ENCODE measurements at places on chromosomes 7 and 10. TPM values are rescaled to one million over a fixed set of nuclear protein-coding genes. Genes with fewer than 3 reads are reported as not detected.

GRCh38 chr7:127930341-127931328 lies 100.6 kb downstream of the LRRC4 start:
- no peak for DNase-seq

DNA sequence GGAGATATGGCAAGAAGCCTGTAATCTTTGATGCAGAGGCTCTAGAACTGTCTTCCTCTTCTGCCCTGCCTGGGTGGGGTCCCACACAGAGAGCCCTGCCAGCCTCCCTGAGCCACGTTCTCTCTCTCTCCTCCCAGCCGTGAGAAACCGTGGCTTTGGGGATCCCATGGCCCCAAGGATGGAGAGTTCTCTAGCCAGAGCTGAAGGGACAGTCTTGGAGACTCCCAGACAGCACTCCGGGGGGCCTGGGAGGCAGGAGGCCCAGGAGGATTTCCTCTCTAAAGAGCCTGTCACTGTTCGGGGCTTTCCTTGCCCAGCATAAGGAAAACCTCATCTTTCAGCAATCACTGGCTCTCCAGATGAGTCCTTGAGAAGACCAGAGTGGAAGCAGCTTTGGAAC lies 227.1 kb downstream of the ARHGAP12 start:
- DNase-seq, result no peak

GRCh38 chr10:24907956-24908355 lies 44.5 kb downstream of the PRTFDC1 start:
- DNase-seq, result no peak

DNA sequence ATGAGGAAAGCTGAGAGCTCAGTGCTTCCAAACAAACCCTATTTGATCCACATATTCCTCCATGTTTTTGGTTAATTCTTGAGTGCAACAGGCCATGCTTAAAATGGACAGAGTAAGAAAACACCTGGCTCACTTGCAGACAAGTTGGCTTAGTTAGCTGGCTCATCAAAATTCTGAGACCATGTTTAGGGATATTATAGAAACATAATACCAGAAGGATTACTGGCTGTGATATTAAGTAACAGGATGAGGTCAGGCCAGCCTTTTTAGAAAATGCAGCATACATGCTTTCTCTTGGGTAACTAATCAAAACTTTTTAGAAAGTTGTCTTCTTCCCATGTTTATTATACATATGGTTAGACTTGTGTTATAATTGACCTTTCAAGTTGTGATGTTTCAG lies 867.2 kb upstream of the LRRTM3 start:
- DNase-seq, result no peak

- no peak for DNase-seq
Observed at GRCh38 chr10:129760003-129760315, 204.1 kb downstream of the EBF3 start.

- no peak for DNase-seq
Observed at GRCh38 chr7:134890246-134891240, 95.8 kb upstream of the AGBL3 start.

DNA sequence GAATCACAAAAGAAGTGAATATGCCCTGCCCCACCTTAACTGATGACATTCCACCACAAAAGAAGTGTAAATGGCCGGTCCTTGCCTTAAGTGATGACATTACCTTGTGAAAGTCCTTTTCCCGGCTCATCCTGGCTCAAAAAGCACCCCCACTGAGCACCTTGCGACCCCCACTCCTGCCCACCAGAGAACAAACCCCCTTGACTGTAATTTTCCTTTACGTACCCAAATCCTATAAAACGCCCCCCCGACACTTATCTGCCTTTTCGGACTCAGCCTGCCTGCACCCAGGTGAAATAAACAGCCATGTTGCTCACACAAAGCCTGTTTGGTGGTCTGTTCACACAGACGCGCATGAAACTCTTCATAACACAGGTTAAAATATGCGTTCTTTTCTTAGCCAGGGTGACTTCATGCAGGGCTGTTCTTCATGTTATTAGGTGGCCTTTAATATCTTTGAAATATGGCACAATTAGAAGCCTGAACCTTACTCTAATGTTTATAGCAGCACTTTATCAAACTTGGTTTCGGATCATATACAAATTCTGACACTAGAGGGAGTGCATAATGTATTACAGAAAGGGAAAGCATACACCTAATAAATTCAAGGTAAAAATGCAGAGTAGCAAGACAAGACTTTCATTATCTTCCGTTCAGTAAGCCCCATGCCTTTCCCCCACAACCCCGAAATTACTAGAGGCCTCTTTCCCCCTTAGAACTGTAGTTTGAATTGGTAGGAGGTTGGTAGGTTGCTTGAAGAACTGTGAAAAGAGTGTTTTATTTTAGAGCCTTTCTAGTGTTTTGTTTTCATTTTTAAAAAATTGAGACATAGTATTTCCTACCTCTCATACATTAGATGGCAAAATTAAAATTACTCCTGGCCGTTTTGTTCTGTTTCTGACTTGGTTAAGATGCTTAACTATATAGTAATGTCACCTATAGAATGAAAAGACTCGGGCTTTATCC lies 117.9 kb downstream of the NPY start:
- DNase-seq, result no peak

GRCh38 chr10:74071157-74071556 lies 73.2 kb downstream of the VCL start:
- no peak for DNase-seq

DNA sequence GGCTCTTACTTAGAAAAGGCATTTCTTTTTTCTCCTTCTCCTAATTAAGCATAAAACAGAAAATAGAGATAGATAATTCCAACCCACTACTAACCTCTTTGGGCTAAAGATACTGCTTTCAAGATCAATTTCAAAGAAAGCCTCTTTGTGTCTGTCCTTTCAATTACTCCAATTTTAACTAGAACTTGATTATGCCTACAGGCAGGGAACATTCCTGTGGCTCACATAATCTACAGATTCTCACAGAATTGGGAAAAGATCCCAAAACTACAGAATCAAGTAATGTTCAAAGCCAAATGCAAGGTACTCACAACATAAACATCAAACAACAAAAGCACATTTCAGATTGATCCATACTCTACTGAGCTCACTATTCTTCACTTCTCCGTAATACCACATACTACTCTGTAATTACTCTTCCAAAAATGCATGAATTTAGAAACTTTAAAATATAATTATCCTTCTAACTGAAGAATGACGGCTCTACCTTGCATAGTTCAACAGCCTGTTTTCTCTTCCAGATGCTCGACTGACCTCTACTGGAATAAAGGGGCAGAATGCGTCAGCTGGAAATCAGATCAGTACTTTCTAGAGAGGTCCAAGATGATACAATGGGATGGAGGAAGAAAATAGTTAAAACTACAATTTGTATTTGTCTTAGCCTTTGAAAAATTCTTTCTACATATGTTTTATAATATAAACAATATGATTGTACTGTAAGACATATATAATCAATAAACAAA lies 3.9 kb downstream of the MTERF1 start:
- no peak for DNase-seq

DNA sequence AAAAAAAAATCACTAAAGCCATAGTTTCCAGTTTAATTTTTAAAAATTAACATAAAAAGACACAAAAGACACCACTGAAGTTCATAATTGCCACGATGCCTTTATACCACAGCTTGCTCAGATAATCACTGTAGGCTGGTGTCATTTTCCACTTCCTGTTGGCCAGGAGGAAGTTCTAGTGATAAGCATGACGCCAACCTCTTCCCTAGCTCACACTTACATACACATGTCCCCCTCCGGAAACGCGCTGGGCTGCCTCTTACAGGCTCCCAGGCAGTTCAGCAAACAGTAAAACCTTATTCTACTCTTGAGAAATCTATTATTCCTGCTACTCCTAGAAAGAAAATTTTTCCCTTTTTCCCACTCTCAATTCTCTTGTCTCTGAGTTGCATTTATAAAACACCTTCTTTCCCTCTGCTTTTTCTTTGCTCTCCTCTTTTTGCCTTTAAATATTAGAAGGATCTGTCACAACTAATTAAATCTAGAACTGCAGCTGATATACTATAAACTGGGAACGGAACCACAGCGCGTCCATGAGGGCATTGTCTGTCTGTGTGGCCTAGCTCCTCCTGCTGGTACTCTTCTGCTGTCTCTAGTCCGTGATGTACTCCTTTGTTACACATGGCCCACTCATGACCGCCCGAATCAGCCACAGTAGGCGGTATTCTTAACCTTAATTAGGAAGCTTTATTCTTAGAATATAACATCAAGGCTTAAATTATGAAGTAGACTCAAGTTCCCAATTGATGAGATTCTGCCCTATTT lies 664.9 kb downstream of the CNTNAP2 start:
- no peak for DNase-seq

DNA sequence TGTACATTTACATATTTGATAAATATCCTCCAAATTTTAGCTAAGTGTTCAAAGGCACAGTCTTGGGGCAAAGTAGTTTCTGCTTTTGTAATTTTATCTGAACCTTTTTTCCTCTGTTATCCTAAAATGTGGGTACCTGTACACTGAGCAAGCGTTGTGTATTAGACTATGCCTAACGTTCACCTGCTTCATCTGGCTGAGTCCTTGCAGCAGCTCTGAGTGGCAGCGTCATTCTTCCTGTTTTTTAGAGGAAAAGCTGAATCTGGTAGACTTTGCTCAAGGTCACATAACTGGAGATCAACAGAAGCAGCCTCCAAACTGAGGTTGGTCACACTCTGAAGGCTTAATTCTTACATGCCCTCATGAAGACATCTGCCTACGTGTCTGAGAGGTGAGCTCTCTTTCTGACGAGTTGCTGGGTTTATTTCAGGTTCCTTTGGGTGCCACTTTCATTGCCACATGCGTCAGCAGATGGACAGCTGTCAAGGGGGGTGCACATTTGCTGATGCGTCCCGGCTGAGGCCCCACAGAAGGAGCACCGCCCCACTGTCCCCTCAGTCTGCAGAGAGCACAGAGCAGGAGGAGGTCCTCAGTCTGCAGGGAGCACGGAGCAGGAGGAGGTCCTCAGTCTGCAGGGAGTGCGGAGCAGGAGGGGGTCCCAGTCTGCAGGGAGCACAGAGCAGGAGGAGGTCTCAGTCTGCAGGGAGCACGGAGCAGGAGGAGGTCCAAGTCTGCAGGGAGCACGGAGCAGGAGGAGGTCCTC lies 406.5 kb upstream of the SHH start:
- no peak for DNase-seq

DNA sequence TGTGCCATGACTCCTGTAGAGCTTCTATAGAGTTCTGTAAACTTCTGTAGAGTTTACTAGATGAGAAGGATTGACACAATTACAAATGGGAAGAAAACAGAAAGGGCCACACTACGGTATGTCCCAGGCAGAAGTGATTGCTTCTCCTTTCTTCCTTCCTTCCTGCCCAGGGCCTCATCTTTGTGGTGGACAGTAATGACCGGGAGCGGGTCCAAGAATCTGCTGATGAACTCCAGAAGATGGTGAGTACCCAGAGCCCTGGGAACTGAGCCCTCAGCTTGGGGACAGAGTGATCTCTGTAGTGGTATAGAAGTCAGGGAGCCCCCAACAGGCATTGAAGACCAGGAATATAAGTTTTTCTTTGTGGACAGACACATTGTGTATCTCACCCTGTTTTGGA lies 1.7 kb downstream of the ARF5 start:
- no peak for DNase-seq

GRCh38 chr7:18103436-18104218 lies 76.0 kb upstream of the PRPS1L1 start:
- DNase-seq, result no peak

DNA sequence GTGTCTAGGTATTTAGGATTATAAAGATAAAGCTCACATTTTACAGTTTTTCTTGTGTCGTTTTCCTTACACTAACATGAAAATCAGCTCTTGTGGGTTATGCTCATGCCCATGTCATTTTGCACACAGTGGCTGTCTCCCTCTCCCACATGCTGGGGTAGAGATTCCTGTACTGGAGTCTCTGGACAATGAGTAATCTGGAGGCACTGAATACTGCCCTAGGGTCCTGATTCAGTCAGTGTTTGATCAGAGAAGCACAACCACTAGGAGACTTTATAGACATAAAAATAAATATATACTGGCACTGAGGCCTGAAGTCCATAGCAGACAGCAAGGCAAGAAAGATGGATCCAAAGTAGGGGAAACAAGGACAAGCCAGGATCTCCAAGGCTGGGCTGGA lies 1008.8 kb downstream of the KCNMA1 start:
- no peak for DNase-seq

- no peak for DNase-seq
Observed at GRCh38 chr10:7070950-7071349, 339.9 kb downstream of the SFMBT2 start.

The TUBAL3 gene
- not detected for total RNA-seq

The TSPAN15 gene
- total RNA-seq, result 15.0 TPM

The ASB10 gene
- not detected for total RNA-seq

Measured in pancreas (tissue), 10 donors.